ENCODE measurements at places on chromosomes 5 and 9. TPM values are rescaled to one million over a fixed set of nuclear protein-coding genes. Genes with fewer than 3 reads are reported as not detected.

The SPIN1 gene
- total RNA-seq, result 92.8 TPM

The GBGT1 gene
- total RNA-seq, result 3.9 TPM

The MYMK gene
- total RNA-seq, result not detected

The AK8 gene
- total RNA-seq, result 0.63 TPM

The LECT2 gene
- total RNA-seq, result not detected

The OTP gene
- total RNA-seq, result not detected

The POLK gene
- total RNA-seq, result 32.4 TPM

The PCDHGC5 gene
- total RNA-seq, result not detected

The STXBP1 gene
- 26.0 TPM for total RNA-seq

The PITX1 gene
- total RNA-seq, result not detected

DNA sequence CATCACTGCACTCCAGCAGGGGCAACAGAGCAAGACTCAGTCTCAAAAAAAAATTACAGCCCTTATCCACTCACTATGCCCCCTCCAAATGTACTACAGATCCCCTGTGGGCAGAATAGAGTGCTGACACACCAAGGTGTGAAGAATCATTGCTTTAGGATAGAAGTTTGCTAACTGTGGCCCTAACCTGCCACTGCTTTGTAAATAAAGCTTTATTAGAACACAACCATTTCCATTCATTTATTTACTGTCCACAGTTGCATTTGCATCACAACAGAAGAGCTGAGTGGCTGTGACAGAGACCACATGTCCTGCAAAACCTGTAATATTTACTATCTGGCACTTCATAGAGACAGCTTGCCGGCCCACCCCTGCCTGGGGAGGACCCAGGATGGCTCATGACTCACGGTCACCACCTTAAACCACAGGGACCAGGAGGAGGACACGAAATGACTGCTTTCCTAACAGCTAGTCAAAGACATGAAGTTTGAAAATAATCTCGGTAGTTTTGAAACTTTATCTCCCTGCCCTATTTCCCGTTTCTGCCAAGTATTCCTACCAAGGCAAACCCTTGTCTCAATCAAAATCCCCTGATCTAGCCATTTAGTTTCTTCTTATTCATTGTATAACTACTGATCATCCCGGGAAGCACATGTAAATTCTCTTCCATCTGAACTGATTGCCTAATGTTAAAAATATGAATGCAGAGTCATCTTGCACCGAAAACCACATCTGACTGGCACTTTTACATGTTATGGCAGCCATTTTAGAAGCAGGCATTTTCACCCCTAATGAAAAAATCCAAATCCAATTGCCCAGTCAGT, 206.1 kb downstream of the SLIT3 start:
- DNase-seq, result no peak

DNA sequence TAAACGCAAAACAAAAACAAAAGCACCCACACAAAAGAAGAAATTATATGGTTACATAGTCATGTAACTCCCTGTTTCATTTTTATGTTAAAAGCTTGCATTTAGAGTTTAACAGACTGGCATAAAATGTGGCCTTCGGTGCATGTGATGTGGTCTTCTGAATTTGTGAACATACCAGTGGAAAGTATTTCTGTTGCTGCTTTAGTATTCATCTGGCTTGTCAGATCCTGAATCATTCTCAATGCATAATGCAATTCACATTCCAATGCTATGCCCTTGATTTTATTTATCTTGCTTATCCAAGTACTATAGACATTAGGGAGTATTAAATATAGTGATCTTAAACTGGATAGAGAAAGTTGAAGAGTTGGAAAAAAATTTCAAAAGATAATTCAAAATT, 740.2 kb upstream of the ZNF608 start:
- no peak for DNase-seq

- DNase-seq, result no peak
Observed at GRCh38 chr5:67416986-67417385, 220.4 kb upstream of the CD180 start.

DNA sequence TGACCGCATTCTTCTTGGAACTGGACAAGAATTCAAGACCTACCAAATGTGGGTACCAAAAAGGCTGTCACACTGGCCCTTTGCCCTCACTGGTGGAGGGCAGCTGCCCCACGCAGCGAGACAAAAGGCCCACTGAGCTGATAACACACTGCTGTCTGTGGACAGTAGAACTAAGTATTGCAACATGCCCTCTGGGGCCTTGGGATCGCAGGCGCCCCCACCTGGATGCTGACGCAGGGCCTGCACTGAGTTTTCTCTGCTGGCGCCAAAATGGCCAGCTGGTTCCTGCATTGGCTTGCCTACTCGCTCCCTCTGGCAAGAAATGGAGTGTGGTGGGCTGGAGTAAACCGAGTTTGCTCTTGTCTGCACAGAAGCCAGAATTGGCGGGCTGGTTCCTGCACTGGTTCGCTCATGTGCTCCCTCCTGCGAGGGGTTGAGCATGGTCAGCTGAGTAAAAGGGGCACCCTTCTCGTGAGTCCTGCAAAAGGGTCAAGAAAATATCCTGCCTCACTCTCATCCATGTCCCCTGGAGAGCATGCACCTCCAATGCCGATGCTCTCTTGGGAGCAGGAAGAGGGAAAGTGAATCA, 55.7 kb downstream of the NXNL2 start:
- no peak for DNase-seq

DNA sequence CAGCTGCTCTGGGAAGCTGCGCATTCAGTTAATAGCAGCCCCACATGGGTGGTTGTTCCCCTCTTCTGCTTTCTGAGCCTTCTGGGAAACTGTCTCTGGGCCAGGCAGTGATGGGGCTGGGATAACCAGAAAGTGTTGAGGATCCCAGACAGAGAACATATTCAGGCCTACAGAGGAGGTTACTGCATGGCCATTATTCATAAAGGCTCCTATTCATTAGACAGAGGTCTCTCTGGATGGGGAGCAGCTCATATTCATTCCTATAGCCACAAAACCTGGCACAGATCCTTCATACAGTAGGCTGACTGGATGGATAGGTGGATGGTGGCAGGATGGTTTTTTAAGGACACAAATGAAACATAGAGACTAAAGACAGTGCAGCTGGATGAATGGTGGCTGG, 76.3 kb downstream of the HSPA4 start:
- no peak for DNase-seq

GRCh38 chr5:124262991-124263571, 483.4 kb downstream of the ZNF608 start:
- DNase-seq, result no peak

GRCh38 chr9:112349008-112349333, 15.6 kb upstream of the PTBP3 start:
- DNase-seq, result no peak

- DNase-seq, result no peak
Observed at GRCh38 chr9:20407013-20407412, 215.3 kb downstream of the MLLT3 start.

GRCh38 chr9:15231788-15232635, 75.0 kb downstream of the TTC39B start:
- DNase-seq, result no peak

DNA sequence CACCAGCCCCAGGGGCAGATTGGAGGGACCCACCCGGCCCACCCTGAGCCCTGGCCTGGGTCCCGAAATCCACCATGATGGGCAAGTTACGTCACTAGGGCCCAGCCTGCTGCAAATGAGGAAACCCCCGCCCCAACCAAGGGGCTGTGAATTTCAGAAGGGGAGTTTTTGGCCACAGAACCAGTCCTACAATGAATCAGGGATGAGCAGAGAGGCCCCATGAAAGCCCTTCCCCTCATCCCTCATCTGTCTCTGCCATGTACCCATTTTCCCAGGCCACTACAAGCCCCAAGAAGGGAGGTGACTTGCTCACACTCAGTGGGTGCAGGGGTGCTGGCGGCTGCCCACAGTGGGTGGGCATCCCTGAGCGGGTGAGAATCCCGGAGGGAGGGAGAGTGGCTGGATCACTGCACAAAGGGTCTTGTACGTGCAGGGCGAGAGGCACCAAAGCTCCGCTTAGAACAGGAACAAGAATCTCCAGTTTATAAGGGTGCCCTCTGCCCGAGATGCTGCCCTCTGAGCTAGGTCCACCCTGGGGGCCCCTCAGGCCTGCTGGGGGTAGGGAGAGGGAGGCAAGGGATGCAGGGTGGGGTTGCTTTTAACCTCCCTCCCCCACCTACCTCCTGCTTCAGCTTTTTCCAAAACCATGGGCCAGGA, 10.4 kb upstream of the TCF7 start:
- no peak for DNase-seq

- DNase-seq, result no peak
Observed at GRCh38 chr5:175795959-175796358, 75.4 kb upstream of the CPLX2 start.

GRCh38 chr5:68170826-68171558, 44.6 kb upstream of the PIK3R1 start:
- no peak for DNase-seq

DNA sequence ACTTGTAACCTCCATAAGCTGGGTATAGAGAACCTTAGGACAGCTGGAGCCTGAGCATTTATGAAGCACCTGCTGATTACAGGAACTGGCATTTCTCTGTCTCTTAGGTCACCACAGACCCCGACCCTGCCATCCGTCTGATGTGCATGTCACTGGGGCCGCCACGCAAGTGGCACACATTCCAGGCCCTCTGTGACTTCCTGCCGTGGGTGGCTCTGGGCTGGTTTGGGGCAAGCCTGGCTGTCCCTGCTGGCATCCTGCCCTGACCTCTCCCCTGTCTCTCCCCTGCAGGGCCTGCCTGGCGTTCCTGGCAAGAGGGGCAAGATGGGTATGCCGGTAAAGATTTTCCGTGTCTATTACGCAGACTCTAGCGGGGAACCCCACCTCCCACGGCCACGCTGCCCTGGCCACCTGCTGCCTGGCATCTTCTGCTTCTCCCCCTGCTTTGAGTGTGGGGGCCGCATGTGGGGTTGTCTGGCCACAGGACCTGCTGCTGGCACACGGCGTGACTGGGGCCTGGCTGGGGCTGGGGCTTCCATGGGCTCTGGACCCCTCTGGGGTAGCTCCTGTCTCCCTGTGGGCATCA, 55.4 kb downstream of the COL27A1 start:
- DNase-seq, result no peak

GRCh38 chr9:83933790-83934189, 12.6 kb upstream of the KIF27 start:
- no peak for DNase-seq

- DNase-seq, result peak; percentile 56
Observed at GRCh38 chr9:127777368-127777980, 992 bp downstream of the SH2D3C start.

DNA sequence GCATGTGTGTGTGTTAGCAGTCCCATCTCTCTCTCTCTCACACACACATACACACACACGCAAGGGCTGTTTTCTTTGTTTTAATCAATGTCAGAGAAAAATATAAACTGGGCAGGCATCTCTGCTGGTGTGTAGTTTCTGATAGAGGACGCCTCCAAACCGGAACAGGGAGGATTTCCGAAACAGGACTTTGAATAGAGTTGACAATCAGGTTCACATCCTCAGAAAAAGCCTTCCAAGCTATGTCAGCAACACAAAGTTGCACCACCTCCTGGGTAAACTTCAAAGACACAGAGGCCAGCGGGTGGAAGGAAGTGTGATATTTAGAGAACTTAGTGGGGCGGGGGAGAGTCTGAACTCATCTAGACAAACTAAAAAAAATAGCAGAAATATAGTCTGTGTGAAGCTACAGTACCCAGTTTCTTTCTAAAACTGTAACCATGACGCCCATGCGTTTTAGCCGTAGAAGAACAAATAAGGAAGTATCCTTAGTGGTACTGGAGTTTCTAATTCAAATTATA, 1.2 kb downstream of the ST8SIA4 start:
- peak; percentile 75 for DNase-seq

- DNase-seq, result no peak
Observed at GRCh38 chr9:113632776-113633590, 169.5 kb downstream of the RGS3 start.

DNA sequence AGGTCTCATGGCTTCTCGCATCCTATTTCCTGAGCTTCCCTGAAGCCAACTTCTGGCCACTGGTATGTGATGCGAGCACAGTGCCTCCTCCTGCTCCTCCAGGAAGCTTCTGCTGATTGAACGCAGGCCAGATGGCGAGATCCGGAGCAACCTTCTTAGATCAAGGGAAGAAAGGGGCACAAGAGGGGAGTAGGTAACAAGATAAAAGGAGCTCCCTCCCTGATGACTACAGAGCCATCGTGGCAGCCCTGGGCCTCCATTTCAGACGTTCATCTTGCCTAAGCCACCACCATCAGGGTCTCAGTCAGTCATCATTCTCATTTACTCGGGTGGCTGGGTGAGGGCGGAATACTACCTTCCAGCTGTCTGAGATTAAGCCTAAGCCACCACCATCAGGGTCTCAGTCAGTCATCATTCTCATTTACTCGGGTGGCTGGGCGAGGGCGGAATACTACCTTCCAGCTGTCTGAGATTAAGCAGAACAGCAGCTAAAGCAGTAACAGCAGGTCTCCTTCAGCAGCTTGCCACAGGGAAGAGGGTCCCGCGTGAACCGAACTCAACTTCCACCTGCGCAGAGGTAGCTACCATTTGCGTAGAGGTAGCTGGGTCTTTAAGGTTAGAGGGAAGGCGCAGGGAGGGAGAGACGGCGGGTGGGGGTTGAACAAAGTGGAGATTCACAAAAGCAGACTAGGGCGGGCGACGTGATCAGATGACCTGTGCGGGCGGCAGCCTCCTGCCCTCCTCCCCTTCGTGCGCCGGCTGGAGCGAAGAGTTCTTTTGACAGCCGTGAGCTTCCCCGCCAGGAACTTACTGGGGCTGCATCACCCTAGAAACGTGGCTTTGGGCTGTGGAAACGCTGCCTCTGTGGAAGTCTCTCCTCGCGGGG, 27.9 kb upstream of the MGAT1 start:
- peak; percentile 86 for DNase-seq

DNA sequence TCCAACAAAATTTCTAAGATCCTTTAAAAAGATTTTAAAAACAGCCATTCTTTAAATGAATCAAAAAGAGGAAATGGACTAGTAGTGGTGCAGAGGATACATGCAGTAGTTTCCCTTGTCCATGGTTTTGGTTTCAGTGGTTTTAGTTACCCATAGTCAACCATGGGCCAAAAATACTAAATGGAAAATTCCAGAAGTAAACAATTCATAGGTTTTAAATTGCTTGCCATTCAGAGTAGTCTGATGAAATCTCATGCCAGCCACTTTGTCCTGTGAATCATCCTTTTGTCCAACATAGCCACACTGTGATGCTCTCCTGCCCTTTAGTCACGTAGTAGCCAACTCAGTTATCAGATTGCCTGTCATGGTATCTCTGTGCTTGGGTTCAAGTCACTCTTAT, 286.1 kb downstream of the ANXA1 start:
- DNase-seq, result no peak

GRCh38 chr5:175692996-175693710, 35.3 kb downstream of the HRH2 start:
- no peak for DNase-seq
